Fibroblast of skin of back (primary cell): ENCODE measurements at places on chromosomes 5 and 9.

DNA sequence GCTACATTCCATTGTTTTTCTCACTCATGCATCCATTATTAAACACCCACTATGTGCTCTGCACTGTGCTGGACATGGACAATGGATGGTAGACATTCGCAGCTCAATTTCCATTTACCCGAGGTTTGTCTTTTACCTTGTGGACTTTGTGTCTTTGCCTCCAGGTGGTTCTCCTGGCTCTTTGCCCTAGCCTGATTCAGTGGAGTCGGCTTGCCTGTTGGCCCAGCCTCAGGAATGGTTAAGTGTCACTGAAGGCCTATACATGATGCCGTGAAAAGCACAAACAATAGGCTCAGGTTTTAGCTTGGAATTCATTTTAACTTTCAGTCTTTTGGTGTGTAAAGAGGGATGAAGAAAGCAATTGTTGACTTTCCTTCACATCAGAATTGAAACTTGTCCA lies 16.5 kb upstream of the DMRT3 start:
- no peak for DNase-seq

GRCh38 chr9:68970151-68970550 lies 43.8 kb downstream of the PRKACG start:
- DNase-seq = no peak

DNA sequence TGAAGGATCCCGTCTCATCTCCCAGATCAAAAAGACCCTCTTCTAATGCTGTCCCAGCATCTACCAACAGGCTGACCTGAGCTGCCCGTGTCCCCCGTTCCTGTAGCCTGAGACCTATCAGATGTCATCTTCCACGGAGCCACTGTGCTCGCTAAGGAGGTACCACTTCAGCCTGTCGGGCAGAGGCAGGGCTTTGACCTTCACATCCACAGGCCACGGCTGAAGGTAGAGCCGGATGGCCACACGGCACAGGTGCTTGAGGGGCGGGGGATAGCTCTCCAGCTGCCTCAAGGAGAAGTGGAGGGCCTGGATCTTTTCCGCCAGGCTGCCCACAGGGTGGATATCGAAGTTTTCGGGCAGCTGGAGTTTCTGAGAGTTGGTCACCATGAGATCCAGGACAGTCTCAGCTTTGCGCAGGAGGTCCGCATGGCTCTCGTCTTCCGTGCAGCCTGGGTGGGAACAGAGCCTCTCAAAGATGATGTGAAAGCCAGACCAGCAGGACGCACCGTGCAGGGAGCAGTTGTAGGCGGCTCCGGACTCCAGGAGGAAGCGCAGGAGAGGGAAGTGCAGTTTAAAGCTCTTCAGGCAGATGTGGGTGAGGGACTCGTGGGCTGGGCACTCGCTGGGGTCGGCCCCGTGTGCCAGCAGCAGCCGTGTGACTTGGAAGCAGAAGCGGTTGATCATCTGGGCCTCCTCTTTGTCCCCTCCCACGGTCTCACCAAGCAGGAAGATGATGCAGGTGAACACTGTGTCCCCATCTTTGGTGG lies 4.1 kb downstream of the ASB6 start:
- no peak for DNase-seq

DNA sequence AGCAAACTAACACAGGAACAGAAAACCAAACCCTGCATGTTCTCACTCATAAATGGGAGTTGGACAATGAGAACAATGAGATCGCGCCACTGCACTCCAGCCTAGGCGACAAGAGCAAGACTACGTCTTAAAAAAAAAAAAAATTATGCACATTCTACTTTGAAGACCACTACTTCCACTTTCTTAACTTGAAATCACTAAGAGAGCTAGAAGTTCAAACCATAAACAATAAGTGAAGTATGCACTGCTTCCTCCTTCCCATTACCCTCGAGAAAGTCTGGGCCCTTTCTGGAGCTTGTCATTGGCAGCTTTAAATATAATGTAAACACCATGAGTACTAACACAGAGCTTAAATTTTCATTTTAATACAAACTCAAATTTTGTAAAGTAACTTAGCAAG lies 94.9 kb downstream of the TLE1 start:
- DNase-seq = no peak

DNA sequence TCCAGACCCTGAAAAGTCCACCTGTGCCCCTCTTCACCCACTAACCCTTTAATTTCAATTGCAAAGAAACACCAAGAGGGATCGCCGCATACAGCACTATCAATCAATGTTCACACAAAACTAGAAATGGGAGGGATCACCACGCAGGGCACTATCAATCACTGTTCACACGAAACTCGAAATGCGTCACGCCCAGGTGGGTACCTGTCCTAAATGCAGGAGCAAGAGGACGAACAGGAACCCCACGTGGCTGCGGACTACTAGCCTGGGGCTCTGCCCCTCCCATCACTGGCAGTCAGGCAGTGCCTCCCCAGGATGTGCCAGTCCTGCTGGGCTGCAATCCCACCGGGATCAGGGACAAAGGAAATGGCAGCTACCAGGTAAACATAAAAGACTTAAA lies 28.2 kb downstream of the RASGEF1C start:
- no peak for DNase-seq

- DNase-seq = peak; percentile 12
These were observed 355.5 kb downstream of the TLR4 start for GRCh38 chr9:118059484-118060278.

GRCh38 chr5:147404706-147405105 lies 105.2 kb downstream of the DPYSL3 start:
- DNase-seq = no peak

- no peak for DNase-seq
These were observed 367.5 kb upstream of the BRINP1 start for GRCh38 chr9:119736491-119737454.

GRCh38 chr5:180802325-180803180 lies at the start of gene MGAT1:
Gene MGAT1, minus strand, starts transcription at chr5:180802806. Its CDS starts 9,835 bp downstream, at chr5:180792971.
- DNase-seq = peak; percentile 87

GRCh38 chr5:169450464-169450863 lies 133.1 kb upstream of the SPDL1 start:
- DNase-seq = no peak

GRCh38 chr9:128125580-128126354 lies 1.8 kb downstream of the PTGES2 start:
- peak; percentile 26 for DNase-seq

GRCh38 chr5:164207646-164208045 lies 702.2 kb downstream of the MAT2B start:
- DNase-seq = no peak

- DNase-seq = peak; percentile 83
These were observed 2.1 kb downstream of the CCDC192 start for GRCh38 chr5:127705120-127705892.

- DNase-seq = no peak
These were observed 247.2 kb downstream of the FSTL4 start for GRCh38 chr5:133364936-133365707.

GRCh38 chr9:79583952-79584654 lies 12.3 kb downstream of the TLE4 start:
- DNase-seq = no peak

DNA sequence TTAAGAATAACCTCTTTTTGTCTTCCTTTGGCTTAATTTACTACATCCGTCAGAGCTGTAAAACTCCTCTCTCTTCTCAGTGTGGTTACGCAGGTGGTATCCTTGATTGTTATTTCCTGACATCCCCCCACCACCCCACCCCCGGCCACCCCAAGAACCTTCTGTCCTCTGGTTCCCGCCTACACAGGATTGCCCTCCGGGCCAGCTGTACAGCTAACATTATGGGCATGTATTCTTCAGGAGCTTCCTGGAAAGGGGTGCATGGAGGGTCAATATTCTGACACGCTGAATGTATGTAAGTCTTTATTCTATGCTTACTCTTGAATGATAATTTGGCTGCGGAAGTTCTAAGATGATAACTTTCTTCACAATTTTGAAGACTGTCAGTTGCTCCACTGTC lies 13.0 kb upstream of the ANP32B start:
- DNase-seq = no peak

DNA sequence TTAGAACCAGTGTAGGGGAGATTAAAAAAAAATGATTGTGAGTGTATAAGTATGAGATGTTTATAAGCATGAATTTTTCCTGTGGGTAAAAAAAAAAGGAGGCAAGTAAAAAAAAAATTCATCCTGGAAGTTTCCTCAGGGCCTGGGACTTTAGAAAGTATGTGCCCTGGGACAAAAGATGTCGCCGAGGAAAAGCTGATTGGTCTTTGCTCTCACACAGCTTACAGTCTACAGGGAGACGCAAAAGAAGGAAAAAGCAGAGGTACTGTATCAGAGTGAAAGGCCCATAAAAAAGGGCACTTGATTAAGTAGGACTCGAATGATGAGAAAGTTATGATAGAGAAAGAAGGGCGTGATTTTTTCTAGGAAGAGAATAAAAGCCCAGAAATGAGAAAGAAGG lies 501.4 kb upstream of the MEF2C start:
- DNase-seq = no peak

DNA sequence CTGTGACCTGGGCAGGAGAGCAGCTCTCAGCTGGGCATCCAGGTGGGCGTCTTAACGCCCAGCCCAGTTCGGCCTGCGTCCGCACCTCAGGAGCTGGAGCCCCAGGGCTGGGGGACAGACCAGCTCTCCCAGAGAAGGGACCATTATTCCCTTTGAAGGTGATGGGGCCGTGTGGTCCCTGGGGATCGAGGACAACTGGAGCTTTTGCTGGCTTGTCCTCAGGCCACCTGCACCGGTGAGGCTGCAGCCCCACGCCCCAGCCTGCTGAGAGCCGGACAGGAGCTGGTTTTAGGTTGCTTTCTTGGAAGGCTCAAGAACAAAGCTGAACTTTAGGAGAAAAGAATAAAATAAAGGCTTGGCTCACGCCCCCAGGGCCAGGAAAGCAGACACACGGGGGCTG lies 40.9 kb downstream of the NACC2 start:
- DNase-seq = no peak

GRCh38 chr5:138770977-138771376 lies 17.8 kb downstream of the CTNNA1 start:
- DNase-seq = no peak

- no peak for DNase-seq
These were observed 9.5 kb downstream of the BAG1 start for GRCh38 chr9:33255014-33255413.

DNA sequence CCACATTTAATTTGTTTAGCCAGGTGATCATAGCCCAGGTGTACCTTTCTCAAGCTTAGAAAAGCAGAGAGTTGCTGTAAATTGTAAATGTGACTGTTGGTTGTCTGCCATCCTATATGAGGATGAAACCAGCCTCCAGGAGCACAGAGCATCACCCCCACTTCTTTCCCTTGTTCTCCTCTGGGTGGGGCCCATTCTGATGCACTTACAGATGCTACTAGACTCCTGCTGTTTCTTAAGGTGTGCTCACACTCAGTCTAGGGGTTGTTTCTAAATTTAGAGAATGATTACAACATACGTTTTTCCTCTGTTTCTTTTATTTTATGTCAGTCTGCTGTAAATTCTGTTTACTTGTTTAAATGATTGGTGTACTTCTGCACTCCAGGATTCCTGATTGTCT lies 10.5 kb downstream of the PTCD2 start:
- no peak for DNase-seq

DNA sequence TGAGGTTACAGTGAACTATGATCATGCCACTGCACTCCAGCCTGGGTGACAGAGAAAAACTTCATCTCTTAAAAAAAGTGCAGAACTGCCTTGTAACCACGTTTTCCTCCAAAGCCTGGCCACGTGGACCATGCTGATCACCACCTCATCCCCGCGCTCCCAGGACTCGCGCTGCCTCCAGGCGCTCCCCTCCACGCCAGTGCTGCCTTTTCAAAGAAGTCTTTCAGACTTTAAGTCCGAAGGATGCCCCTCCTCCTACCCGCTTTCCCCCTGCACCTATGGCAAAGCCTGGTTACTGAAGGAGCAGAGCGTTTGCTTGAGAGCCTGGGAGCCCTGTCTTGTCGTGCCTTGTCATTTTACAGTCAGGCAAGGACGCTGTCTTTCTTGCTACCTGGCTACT lies 43.8 kb downstream of the HABP4 start:
- DNase-seq = no peak

- DNase-seq = no peak
These were observed 68.5 kb downstream of the MRPL36 start for GRCh38 chr5:1731091-1731639.

DNA sequence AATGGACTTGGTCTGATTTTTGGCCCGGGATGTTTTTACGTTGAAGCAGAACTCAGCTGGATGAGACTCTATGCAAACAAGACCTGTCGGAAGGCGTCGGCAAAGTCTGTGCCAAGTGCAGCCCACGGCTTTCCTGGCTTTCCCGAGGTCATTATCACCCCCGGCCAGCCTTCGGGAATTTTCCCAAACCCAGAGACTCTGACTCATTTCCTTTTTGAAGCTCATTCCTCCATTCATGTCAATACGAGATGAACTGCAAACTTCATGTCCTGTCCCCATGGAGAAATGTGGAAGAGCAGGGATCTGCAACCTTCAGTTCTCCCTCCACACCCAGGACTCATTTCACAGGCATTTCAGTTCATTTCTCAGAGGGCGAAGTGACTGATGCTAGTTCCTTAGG lies 95.3 kb downstream of the IRX2 start:
- peak; percentile 86 for DNase-seq

DNA sequence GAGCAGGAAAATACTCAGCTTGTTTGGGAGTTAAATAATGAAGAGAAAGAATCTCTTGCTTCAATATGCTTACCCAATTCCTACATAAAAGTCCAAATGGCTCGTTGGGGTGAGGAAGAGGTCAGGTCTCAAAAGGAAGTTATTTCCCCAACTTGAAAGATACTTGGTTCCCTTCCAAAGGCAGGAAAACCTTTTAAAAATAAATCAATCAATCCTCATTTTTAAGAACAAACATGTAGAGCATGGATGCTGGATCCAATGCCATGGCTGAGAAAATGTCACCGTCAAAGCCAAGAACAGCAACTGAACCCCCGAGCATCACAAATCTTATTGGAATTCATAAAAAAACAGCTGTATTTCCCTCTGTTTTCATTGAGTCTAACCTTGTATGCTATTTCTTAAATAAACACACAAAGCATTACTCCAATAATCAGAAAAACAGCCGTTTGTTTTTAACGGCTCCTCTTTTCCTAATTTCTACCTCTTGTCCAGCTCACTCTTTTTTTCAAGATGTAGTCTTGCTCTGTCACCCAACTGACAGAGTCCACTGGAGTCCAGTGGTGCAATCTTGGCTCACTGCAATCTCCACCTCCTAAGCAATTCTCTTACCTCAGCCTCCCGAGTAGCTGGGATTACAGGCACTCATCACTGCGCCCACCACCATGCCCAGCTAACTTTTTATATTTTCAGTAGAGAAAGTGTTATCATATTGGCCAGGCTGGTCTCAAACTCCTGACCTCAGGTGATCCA lies 140.7 kb downstream of the GNA14 start:
- peak; percentile 53 for DNase-seq

DNA sequence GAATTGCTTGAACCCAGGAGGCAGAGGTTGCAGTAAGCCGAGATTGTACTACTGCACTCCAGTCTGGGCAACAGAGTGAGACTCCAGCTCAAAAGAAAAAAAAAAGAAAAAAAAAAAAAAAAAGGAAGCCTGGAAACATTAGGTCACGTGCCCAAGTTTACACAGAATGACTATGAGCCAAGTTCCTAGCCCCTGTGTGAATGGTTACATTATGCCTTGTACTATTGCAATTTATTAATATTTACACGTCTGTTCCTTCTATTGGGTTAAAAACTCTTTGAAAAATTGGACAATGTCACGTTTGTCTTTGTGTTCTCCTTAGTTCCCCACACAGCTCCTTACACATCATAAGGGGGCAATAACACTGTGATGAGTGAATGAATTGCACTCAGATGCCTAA lies 33.5 kb upstream of the SLC28A3 start:
- DNase-seq = no peak
